NCI-H1417 treated with DMSO at 0.1 percent for 48 hours (cell line): ENCODE measurements at places on chromosomes 7 and 10.

- no peak for DNase-seq
These were observed 3.7 kb downstream of the METTL27 start for GRCh38 chr7:73838642-73839041.

GRCh38 chr7:40804477-40805215 lies 669.8 kb downstream of the SUGCT start:
- no peak for DNase-seq

DNA sequence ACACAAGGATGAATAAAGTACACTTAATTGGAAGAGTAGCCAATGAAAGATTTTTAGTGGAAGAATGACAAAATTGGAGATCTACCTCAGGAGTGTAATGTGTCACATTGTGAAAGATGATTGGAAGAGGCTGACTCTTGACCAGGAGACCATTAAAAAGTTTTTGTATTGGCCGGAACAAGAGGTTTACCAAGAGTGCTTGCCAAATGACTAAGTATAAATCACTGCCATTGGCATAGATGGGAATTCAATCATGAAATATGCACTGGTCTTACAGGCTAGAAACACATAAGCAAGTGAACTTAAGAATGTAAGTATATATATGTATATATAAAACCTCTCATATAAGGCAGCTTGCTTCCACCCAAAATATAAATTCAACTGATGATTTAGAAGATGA lies 58.7 kb upstream of the TFEC start:
- DNase-seq, result no peak

DNA sequence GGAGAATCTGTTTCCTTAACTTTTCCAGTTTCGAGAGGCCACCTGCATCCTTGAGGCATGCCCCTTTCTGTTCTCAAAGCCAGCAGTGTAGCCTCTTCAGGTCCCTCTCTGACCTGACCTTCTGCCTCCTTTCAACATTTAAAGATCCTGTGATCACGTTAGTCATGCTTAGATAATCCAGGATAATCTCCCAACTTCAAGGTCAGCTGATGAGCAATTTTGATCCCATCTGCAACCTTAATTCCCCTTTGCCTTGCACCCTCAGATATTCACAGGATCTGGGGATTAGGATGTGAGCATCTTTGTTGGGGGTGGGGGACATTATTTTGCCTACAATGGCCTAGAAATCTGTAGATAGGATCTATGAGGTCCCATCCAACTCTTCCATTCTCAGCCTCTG lies 8.0 kb downstream of the HKDC1 start:
- no peak for DNase-seq

DNA sequence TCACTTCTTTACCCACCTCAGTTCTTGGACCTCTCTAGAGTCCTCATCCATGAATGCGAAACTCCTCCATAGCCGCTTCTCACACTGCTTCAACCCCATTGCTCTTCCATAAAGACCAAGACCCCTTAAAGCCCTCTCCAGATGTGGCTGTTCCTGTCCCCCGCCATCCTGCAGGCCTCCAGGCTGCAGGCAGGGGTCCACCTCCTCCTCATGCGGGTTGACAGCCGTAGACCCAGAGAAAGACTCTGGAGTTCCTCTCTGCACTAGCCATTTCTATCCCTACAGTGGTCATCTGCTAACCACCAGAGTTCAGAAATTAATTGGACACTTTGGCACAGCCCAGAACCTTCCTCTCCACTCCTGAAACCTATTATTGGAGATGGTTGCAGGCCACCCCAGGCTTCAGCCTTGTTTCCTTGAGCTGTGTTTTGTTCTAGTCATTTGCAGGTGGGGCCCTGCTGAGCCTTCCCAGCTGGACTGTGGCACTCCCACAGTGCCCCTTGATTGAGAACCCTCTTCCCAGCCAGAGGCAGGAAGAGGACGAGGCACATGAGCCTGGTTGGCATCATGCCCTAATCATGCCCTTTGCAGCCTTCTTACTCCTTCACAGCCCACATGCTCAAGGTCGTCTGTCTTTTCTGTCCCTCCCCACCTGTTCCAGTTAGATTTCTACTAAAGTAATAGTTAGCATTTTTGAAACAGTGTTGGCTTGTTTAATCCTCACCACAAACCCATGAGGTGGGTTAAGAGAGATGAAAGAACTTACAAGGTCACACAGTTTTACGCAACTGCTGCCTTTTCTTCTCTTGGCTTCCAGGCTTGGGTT lies 23.9 kb downstream of the CUL1 start:
- no peak for DNase-seq
